ENCODE measurements at places on chromosomes 6 and 20.

- no peak for DNase-seq
Measured at GRCh38 chr6:86031713-86032112, 389.0 kb upstream of the SYNCRIP start.

DNA sequence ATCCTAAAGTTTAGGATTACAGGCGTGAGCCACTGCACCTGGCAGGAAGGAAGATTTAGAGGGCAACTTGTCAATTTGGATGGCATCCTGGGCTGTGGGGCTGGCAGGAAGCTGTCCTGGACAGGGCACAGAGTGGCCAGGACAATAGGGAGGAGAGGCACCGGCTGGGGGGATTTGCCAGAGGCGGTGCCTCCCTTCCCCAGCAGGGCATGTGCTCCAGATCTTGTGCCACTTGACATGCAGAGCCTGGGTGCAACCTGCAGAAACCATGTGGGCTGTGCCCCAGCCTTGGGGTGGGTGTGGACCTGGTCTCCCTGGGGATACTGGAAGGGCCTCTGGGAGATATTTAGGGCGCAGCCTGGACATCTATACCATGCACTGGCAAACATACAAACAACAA, 58.6 kb upstream of the EEF1A1 start:
- no peak for DNase-seq

- no peak for DNase-seq
Measured at GRCh38 chr6:42714098-42714761, 8.2 kb downstream of the PRPH2 start.

- DNase-seq, result no peak
Measured at GRCh38 chr6:39330476-39330875, 8.0 kb upstream of the KCNK16 start.

GRCh38 chr20:23095499-23095898, 9.4 kb upstream of the CD93 start:
- no peak for DNase-seq

GRCh38 chr20:23231561-23232218, 118.9 kb upstream of the NXT1 start:
- no peak for DNase-seq

- DNase-seq, result no peak
Measured at GRCh38 chr6:2187826-2188225, 57.6 kb downstream of the GMDS start.

GRCh38 chr20:32980131-32980941, 23.9 kb downstream of the SUN5 start:
- peak; percentile 88 for DNase-seq

DNA sequence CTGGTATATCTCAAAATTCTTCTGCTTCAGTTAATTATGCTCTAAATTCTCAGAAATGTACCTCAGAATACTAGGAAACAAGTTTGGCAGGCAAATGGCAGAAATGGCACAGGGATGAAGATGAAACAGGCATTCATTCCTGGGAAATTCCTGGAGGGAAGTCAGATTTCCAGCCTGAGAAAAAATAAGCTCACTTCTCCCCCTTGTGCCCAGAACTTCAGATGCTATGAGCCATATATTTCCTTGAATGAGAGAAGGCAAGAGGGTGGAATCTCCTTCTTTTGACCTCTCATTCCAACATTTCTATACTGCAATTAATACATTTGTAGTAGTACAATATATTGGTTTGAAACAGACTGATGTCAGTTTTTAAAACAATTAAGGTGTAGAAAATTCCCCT, 22.8 kb downstream of the RGS17 start:
- peak; percentile 35 for DNase-seq

DNA sequence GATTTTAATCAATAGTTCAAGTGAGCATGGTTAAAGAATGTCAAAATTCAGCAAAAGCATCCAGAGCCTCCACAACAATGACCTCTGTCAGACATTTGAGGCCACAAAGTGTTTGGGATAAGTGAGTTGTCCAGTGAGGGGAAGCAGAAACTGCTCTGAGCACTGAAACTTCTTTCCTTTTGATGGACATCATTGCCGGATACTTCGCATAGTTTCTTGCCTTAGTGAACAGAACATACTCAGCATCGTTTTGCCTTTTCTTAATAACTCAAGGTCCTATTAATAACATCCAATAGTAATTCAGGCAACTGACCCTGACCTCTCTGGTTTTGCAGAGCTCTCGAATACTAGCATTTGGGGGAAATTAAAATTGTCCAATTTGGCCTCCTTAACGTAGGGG, 78.6 kb downstream of the EDN3 start:
- DNase-seq, result no peak

GRCh38 chr6:164010441-164011103, 596.1 kb downstream of the QKI start:
- DNase-seq, result no peak

DNA sequence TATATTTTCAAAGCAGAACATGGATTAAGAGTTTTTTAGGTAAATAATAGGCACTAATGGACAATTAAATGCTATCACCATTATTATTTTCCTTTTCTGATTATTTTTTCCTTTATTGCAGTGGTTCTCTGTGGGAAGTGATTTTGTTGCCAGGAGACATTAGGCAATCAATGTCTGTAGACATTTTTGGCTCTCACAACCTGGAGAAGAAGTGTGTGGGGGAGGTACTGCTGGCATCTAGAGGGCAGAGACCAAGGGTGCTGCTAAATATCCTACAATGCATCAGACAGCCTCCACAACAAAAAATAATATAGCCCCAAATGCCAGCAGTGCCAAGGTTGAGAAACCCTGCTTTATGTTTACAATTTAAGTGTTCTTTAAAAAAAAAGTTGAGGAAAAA, 8.3 kb downstream of the IFNGR1 start:
- DNase-seq, result no peak

- no peak for DNase-seq
Measured at GRCh38 chr6:25601800-25602673, 50.0 kb upstream of the SCGN start.

- no peak for DNase-seq
Measured at GRCh38 chr6:107697682-107698081, 126.4 kb downstream of the SCML4 start.

GRCh38 chr20:10663756-10664155, 10.0 kb downstream of the JAG1 start:
- DNase-seq, result no peak

- DNase-seq, result no peak
Measured at GRCh38 chr6:142400495-142400894, 98.7 kb downstream of the ADGRG6 start.

- DNase-seq, result no peak
Measured at GRCh38 chr6:84002226-84002625, 31.3 kb upstream of the MRAP2 start.

DNA sequence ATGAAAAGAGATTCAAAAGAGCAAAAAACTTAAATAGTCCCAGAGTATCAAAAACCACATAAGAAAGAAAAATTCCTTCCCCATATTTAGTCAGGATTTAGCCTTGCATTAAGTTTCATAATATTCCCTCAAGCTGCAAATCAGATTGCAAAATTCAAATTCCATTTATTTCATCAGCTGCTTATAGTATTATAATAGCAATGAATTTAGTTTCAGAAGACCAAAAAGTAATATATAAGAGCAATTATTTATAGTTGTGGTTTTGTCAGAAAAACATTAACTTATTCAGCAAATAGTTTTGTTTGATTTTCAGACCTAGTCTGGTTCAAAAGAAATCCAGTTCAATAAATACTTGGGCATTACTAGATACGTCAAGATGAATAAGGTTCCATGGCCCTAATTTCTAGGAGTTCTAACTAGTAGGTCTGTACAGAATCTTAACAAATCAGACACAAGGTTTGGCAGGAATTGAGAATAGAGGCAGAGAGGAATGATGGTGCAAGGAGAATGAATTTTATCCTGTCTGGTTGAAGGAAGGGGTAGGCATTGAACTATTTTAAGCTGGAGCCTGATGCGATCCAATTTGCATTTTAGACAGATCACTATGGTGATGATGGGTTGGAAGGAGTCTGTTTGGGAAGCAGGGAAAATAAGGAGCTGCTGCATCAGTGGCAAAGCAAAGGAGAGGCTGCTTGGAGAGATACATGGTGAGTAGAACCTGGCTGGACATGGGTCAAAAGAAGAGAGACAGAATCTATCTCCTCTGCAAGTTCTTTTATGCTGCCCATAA, 163.9 kb upstream of the STXBP5 start:
- no peak for DNase-seq

DNA sequence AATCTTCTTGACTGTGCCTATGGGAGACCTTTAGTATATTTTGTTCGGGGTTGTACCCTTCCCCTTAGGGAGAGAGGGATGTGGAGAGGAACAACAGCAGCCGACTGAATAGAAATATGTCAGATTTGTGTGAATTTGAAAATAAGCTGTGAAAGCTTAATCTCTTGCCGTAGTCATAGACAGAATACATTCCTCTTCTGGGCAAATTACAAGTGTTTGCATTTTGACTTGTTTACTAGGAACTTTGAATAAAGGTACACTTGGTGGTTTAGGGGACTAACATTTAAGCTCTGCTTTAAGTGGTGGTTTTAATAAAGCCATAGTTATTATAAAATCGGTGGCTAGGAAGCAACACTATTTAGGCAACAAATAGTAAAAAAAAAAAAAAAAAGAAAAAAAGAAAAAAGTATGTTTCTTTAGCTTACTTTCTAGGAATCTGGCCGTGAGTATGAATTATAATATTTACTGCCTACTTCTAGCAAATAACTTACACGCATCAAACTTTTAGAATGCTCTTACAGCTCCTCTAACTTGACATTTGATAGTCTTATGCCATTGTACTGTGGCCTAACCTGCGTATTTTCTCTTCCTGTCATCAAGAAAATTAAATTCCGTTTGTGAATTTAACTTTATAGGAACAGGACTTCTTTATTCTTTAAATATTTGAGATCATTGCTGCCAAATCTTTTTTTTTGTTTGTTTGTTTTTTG, 65.1 kb downstream of the ZBTB2 start:
- DNase-seq, result no peak

- DNase-seq, result no peak
Measured at GRCh38 chr6:110183292-110183885, 3.2 kb downstream of the CDC40 start.

- no peak for DNase-seq
Measured at GRCh38 chr6:74289884-74290283, 593.9 kb downstream of the CD109 start.

GRCh38 chr6:22059126-22059525, 237.7 kb downstream of the PRL start:
- DNase-seq, result no peak

- DNase-seq, result peak; percentile 21
Measured at GRCh38 chr20:24957326-24958016, 8.4 kb downstream of the CST7 start.

DNA sequence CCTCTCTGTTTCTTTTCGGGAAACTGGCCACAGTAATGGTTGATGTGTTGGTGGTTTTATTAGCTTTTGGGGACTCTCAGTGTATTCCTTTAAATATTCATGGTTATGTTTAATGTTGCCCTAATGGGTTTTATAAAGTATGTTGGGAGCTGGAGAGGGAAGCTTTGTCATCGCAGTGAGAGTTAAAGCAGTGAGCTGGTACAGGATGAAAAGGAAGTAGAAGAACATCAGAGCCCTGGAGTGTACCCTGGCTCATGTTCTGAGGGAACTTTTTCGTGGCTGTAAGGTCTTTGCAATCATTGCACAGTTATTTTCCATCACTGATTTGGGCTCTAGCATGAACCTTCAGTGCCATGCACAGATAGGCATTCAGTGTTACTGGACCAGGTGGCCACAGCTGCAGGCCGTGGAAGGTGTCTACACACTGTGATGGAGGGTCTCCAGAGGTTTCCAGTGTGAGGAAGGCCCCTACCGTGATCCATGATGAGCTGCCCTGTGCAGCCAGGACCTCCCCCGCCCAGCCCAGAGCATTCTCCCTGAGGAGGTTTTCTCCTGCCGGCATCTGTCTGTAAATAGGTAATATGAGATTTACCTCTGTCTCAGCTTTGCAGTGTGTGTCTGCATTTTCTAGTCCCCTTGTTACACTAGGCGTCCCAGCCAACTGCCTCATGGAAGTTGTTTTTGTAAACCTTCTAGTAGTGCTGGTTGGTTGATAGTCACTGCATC, 22.4 kb upstream of the TMEM217 start:
- DNase-seq, result no peak

GRCh38 chr20:58481481-58482021, 33.6 kb downstream of the APCDD1L start:
- peak; percentile 91 for DNase-seq

DNA sequence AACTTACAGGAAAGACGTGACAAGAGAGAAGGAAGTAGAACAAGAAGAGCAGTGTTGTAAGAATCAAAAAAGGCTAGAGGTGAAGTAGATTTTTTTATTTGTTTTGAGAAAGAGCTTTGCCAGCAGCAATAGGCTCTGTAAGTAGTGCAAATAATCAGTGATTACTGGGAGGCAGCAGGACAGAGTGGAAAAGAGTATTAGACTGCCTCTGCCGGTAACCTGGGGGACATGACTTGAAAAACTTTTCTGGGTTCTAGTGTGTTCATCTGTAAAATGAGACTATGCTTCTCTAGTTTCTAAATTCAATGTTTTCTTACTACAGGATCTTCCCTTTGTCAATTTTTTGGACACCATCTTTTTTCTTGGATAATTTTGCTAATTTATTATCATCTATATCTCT, 5.8 kb upstream of the IRAK1BP1 start:
- no peak for DNase-seq

DNA sequence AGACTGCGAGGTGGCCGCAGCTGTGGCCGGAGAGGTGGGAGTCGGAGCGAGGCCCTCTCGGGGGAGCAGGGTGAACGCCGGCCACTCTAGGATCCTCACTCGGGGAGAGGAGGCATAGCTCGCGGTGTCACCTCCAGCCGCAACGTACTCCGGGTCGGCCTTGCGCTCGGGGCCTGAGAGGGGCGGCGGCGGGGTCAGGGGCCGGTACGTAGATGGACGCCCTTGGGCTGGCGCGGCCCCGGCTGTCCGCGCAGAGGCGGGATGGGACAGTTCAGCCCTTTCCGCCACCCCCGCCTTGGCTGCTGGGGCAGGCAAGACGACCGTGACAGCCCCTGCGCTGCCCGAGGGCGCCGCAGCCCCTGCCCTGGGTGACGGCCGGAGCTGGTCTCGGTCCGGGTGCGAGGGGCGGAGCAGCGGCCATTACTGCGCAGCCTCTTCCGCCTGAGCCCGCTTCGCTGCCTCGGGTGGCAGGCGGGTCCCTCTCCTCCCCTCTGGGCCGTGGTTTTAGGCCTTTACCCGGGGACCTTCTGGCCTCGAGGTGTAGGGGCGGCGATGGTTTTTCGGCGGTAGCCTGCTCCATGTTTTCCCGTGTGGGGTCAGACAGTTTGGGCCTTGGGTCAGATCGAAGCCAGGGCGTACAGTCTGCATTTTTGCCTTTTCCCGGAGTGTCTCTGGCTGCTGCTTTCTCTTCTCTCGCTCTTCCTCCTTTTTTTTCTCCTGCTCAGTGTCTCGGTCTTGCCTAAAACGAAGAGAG, 405 bp downstream of the RNF146 start:
- DNase-seq, result peak; percentile 82

- no peak for DNase-seq
Measured at GRCh38 chr6:110617057-110617456, 140.6 kb upstream of the SLC22A16 start.

- no peak for DNase-seq
Measured at GRCh38 chr6:5213836-5214235, 46.9 kb downstream of the LYRM4 start.

- peak; percentile 76 for DNase-seq
Measured at GRCh38 chr6:32415521-32416019, 8.6 kb upstream of the BTNL2 start.

GRCh38 chr20:22470620-22471026, 113.7 kb downstream of the FOXA2 start:
- DNase-seq, result no peak
